Activated T-helper 1 cell treated with anti-CD3 and anti-CD28 coated beads, Interleukin-12 subunit alpha, Interleukin-12 subunit beta, Interleukin-2, Interleukin-4 antibody, amounts not matched to agents 30 ng/mL and 10 ng/mL and 1 ng/mL, durations not matched to agents 14 hours and 24 hours and 36 hours (primary cell): ENCODE measurements at places on chromosomes 11 and 22. TPM values are rescaled to one million over a fixed set of nuclear protein-coding genes. Genes with fewer than 3 reads are reported as not detected.

GRCh38 chr11:2306877-2307500, 5.2 kb downstream of the TSPAN32 start:
- DNase-seq = no peak

- DNase-seq = no peak
Measured at GRCh38 chr11:68695531-68695930, 11.2 kb downstream of the GAL start.

Gene TUB
- total RNA-seq = 0.24 and 0.29 TPM in 2 replicates

DNA sequence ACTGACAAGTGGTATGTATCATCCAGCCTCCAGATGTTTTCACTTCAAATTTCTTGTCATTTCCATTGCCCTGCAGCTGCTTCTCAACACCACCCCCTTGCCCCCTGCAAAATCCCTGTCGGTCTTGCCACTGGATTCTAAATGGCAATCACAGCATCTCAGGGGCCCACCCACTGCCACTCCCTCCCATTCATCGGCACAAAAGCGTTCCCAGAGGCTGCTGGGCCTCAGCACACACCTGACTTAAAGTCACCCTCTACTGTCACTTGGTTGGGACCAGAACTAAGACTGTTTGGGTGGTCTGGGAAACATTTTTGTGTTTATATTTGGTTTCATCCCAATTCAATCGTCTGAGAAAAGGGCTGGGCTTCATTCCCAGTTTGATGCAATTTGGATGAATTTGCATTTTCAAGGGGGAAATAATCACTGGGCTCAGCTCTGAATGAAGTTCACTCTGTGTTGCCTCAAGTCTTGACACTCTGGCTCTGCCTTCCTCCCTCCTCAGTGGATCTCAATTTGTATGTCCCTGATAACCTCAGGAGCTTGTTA, 27.1 kb downstream of the SYT13 start:
- DNase-seq = no peak

GRCh38 chr11:134584706-134585445, 172.8 kb upstream of the B3GAT1 start:
- DNase-seq = no peak

Gene KDELR3
- total RNA-seq = 1.1 and 1.3 TPM in 2 replicates

- DNase-seq = no peak
Measured at GRCh38 chr11:14687943-14688627, 44.5 kb downstream of the PDE3B start.

Gene MIOX
- total RNA-seq = 0.29 TPM in 1 of 2 replicates, not detected in the other

DNA sequence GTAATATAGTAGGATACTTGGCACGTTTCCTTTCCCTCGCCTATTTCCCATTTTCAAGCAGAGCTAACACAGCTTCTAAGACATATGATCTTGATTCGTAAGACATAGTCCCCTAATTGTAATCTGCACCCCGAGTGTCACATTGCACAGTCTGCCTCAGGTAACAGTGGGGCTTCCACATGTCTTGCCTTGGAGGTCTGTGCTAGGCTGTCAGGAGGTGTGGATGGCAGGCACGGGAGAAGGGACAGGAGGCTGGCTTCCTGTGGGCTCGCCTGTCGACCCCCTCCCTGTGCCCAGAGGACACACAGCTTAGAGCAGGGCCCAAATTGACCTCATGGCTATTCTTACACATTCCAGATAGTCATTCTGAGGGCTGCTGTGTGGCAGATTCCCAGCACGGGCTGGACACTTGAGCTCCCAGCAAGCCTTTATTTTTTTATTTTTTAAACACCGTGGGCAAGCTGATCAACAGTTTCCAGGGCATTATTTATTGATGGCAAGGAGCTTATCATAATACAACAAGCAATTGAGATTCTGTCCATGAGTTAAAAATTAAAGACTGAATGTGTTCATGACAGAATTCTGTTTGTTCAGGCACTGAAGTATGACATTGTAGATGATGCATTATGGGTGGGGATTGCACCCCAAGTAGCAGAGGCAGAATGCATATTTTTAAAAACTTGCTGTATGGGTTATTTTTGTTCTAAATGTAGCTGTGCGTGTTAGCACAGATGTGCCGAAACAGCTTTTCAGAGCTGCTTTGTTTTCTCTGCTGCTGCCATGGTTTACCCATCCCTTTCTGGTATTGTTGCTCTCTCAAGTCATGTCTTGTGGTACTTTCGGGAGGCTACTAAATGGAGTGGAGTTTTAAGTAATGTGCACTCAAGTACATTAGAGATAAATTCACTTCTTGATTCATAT, 113.0 kb downstream of the ATXN10 start:
- DNase-seq = no peak

- no peak for DNase-seq
Measured at GRCh38 chr11:61742391-61742790, 10.0 kb upstream of the MYRF start.

Gene SLC22A9
- total RNA-seq = not detected in 2 replicates

- no peak for DNase-seq
Measured at GRCh38 chr11:67178878-67179277, 59.8 kb downstream of the KDM2A start.

Gene HIC2
- 5.7 and 6.2 TPM in 2 replicates for total RNA-seq

Gene KCNQ1
- total RNA-seq = 5.3 and 6.4 TPM in 2 replicates

DNA sequence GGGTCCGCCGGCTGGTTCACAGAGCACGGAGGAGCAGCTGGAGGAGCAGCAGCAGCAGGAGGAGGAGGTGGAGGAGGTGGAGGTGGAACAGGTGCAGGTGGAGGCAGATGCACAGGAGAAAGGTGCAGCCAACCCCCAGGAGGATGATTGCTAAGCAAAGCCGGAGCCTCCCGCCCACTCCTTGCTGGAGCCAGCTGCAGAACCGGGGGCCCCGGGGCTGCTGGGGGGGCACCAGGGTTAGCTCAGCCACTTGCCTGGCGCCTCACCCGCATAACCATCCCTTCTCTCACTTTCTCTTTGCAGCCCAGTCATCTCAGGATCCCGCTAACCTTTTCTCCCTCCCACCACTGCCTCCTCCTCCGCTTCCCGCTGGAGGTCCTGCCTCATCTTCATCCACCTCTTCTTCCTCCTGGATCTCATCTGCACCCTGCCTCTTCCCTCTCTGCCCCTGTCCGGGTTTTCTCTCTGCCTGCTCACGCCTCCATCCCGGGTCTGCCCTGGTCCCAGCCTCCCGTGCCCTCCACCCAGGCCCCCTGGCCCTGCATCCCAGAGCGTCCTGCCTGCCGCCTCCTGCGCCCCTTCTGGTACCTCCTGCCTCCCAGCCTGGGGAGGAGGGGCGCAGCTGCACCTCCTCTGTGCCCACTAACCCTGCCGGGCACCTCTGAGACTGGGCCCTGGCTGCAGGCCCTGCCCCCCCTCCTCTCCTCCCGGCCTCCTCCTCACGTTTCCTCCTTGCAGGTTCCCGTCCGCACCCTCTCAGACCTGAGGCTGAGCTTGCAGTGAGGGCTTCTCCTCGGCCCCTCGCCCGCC, 9.5 kb downstream of the KCTD17 start:
- peak; percentile 12 for DNase-seq
